Aorta (tissue), 5 donors: ENCODE measurements at places on chromosomes 16 and 17. TPM values are rescaled to one million over a fixed set of nuclear protein-coding genes. Genes with fewer than 3 reads are reported as not detected.

DNA sequence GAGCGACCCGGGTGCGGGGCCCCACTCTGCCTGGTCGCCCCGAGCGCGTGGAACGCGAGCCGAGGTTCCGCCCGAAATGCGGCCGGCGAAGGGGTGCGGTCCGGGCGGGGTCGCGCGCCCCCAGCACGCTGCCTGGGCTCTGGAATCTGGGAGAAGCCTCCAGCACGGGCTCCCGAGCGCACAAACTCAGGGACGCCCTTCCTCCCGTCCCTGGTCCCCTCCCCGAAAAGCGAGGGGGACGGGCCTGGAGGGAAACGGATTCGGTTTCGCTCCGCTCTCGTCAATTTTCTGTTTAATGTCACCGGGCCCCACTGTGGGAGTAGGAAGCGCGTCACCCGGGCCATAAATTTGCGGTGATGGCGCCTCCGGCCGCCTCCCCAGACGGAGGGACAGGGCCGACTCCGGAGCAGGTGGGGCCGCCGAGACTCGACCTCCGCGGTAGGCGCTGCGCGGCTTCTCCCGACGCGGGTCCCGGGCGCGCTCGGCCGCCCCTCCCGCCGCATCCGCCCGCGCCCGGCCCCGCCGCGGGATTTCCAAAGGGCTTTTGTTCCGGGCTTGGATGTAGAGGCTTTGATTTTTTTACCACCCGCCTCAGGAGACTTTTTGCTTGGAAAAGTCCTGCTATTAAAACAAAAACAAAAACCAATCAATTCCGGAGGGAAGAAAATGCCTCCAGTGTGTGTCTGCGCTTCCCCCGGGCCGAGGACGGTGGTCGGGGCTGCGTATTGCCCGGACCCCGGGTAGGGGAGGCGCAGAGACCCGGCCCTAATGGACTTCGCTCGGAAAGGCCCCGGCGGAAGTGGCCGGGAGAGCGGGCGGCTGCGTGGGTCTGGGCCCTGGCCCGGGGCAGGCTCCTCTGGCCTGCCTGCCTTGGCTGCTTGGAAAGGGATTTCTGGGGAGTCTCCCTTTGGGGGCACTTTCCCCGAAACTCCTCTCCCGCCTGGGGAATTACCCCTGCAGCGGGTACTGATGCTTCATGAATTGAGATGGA, 7.9 kb upstream of the BAHCC1 start:
- H3K27ac ChIP-seq, result peak overlapping the region; percentile 77
- H3K4me1 ChIP-seq, result no peaks in the 10 kb centered on the region
- peak; percentile 89 for DNase-seq
- no peaks in the 10 kb centered on the region for H3K36me3 ChIP-seq
- peak overlapping the region; percentile 73 for H3K4me3 ChIP-seq
- no peaks in the 10 kb centered on the region for H3K27me3 ChIP-seq

DNA sequence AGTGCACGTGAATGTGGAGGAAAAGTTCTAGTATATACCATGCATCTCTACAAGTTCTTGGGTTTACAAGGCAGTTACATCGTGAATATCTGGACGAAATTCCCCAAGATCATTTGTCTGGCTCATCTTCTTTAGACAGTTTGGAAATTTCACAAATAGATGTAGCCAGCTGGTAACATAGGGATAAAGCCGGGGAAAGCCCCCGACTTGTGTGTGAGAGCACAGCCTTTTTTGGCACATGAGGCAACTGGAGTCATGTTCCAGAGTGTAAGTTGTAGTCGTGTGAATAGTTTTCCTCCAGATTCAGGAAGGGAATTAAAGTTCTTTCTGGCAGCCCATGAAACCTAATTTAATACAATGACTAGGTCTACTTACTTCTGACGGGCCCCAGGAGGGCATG, 62.3 kb downstream of the MARCHF10 start:
- no peaks in the 10 kb centered on the region for H3K36me3 ChIP-seq
- no peaks in the 10 kb centered on the region for H3K27me3 ChIP-seq

The PRDM7 gene
- total RNA-seq, result not detected

- no peak overlapping the region for H3K27ac ChIP-seq
- H3K36me3 ChIP-seq, result no peaks in the 10 kb centered on the region
- H3K4me1 ChIP-seq, result peaks cover 10% of the 10 kb centered on the region
These were observed 69.0 kb upstream of the BCAR1 start for GRCh38 chr16:75320435-75320834.

The CCL8 gene
- total RNA-seq, result 4.5 TPM

DNA sequence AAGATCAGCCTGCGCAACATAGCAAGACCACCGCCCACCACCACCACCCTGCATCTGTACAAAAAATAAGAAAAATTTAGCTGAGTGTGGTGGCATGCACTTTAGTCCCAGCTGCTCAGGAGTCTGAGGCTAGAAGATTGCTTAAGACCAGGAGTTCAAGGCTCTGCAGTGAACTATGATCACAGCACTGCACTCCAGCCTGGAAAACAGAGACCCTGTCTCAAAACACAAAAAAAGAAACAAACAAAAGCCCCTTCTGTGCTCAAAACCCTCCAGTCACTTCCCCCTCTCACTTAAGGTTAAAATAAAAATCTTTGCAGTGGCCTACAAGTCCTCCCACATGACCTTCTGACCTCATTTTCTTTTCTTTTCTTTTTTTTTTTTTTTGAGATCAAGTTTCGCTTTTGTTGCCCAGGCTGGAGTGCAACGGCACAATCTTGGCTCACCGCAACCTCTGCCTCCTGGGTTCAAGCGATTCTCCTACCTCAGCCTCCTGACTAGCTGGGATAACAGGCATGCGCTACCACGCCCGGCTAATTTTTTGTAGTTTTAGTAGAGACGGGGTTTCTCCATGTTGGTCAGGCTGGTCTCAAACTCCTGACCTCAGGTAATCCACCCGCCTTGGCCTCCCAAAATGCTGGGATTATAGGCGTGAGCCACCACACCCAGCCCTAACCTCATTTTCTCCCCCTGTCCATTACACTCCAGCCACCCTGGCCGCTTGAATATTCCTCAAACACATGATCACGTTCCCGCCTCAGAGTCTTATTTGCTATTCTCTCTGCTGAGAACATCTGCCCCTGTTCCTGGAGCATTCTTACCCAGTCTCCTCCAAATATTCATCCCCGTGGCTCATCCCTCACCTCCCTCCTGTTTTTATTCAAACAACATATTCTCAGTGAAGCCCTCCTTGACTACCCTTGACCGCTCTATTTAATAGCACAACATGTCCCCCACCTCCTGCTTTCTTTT, 126.6 kb upstream of the MED13 start:
- no peak for DNase-seq
- H3K27me3 ChIP-seq, result no peaks in the 10 kb centered on the region
- no peaks in the 10 kb centered on the region for H3K4me1 ChIP-seq
- H3K27ac ChIP-seq, result no peak overlapping the region

DNA sequence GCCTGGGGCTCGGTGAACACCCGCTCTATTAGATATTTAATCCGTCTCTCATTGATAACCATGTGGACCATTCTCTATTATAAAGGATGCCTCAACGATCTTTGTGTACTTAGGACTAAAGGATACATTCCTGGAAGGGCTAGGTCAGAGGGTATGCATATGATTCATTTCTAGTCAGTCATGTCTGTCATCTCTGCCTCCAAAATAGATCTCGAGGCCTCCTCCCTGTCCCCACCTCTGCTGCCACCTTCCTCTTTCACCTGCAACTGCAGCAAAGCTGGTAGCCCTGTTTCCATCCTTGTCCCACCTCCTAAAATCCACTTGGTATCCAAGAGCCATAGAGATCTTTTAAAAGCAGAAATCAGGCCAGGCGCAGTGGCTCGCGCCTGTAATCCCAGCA, 121.5 kb downstream of the KATNIP start:
- no peaks in the 10 kb centered on the region for H3K27me3 ChIP-seq
- no peak for DNase-seq
- no peak overlapping the region for H3K4me3 ChIP-seq
- H3K4me1 ChIP-seq, result no peaks in the 10 kb centered on the region
- H3K27ac ChIP-seq, result no peak overlapping the region
- H3K36me3 ChIP-seq, result no peaks in the 10 kb centered on the region

The MYO15A gene
- 3.4 TPM for total RNA-seq

GRCh38 chr16:78415013-78415412, 315.6 kb downstream of the WWOX start:
- no peaks in the 10 kb centered on the region for H3K27me3 ChIP-seq
- no peak for DNase-seq
- H3K4me3 ChIP-seq, result no peak overlapping the region
- no peaks in the 10 kb centered on the region for H3K36me3 ChIP-seq
- H3K4me1 ChIP-seq, result no peaks in the 10 kb centered on the region
- no peak overlapping the region for H3K27ac ChIP-seq
